ENCODE measurements at places on chromosomes 12 and 14.

DNA sequence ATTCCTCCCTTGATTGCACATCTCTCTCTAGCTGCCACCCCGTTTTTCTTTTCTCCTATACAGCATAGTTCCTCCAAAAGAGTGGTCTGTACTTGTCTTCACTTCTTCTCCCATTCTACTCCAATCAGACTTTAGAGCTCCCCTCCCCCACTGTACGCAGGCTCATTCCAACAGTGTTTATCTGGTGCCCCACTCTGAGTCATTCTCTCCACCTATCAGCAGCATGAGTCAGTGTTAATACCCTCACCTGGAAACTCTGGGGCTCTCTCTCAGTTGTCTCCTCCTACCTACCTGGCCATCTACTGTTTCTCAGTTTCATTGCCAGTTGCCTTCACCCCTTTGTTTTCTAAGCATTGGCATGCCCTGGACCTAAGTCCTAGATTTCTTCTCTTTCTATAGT, 175.1 kb upstream of the ARHGAP5 start:
- no peak for DNase-seq

- no peak for DNase-seq
Observed at GRCh38 chr12:58554522-58555157, 365.7 kb downstream of the LRIG3 start.

GRCh38 chr14:85501751-85502150, 28.2 kb upstream of the FLRT2 start:
- no peak for DNase-seq

- DNase-seq: no peak
Observed at GRCh38 chr12:15644700-15645099, 144.5 kb downstream of the EPS8 start.
